ENCODE measurements at places on chromosomes 12 and 14. TPM values are rescaled to one million over a fixed set of nuclear protein-coding genes. Genes with fewer than 3 reads are reported as not detected.

GRCh38 chr12:95599880-95600279 is 48.6 kb upstream of the USP44 start:
- DNase-seq: no peak

- DNase-seq: no peak
Observed at GRCh38 chr12:53481939-53482586, 17.2 kb downstream of the MAP3K12 start.

DNA sequence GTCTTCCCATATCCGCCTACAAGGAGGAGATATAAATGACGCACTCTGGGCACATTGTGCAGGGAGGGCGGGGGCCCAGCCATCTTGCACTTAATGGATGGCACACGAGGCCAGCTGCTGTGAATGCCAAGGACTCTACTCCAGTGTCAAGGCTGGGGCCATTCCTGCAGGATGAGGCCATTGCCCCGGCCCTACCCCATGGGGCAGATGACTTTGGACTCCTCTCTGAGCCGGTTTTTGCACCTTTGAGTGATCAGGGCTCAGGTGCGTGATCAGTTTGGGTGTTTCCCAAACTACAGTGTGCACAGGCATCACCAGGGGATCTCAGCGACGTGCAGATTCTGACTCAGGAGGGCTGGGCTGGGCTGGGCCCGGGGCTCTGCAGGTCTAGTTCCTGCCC is 16.1 kb downstream of the MMAB start:
- DNase-seq: no peak

GRCh38 chr14:77883847-77884238 is 83.9 kb downstream of the ADCK1 start:
- DNase-seq: no peak

DNA sequence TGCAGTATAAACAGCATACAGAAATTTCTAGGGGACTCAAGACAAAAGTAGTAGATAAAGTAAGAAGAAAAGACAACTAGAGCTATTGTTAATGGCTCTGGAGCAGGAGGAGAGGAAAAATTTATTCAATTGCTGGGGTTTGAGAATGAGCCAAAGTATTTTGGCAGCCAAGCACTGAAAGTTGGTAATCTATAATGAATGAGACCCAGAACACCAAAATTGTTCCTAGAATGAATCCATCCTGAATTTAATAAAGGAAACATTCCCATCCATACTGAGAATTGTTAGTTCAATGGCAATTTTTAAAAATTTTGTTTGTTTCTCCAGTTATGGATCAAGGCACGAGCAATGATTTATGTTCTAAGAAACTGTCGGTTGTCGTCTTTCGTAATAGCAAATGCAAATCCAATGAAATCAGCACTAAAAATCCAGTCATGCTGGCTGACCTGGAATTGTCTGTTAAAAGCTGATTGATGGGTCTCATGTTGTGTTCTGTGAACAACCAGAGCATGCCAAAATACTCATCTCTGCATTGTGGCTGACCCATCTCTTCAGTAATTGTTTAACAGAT is 170.9 kb upstream of the LMNTD1 start:
- no peak for DNase-seq

The TMPRSS12 gene
- not detected for total RNA-seq

DNA sequence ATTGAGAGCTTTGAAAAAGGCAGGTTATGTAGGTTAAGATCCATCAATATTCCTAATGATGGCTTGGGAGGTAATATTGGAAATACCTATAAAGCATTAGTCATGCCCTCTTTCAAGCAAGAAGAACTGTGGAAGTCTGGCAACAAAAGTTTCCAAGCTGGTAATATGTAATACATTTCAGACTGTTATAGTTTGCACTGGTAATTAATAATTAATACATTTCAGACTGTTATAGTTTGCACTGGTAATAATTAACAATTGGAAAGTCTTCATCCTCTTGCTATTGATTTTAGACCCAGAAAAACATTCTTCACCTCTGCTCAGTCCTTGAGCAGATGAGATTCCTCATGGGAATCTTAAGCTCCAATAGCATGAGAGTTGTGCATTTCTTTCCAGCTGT is 29.0 kb upstream of the WDR89 start:
- no peak for DNase-seq

The PITPNM2 gene
- 11.2 TPM for total RNA-seq

GRCh38 chr12:17028348-17028747 is 422.4 kb upstream of the LMO3 start:
- no peak for DNase-seq

DNA sequence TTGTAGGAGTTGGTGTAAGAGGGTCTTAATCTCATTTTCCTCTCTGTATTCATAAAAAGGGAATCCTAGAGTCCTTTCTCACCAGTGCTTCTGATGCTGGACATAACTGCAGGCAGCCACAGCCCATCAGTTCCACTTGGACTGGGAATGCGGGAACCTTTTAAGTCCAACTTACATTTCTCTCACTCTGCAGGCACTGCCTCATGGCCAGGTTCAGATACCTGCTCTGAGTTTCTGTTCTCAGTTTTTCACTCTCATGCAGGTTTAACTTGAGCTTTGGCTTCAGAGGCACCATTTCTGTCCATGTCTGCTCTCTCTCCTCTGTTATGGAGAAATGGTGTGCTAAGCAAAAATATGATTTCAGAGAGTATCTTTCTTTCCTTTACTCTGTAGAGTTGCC is 4.2 kb downstream of the ACVR1B start:
- DNase-seq: no peak

All from esophagus muscularis mucosa (tissue), 4 donors.